ENCODE measurements at places on chromosomes 2 and 18.
A peak's percentile ranks its signal among the peaks of the same experiment; 100 is the strongest.

- DNase-seq: no peak
These were observed 37.0 kb upstream of the CLASP1 start for GRCh38 chr2:121686218-121686617.

GRCh38 chr2:231395188-231396057 is at the start of gene B3GNT7:
TSS of gene B3GNT7 (plus strand) at chr2:231395710. CDS start at chr2:231395804, 94 bp downstream.
- DNase-seq: no peak

DNA sequence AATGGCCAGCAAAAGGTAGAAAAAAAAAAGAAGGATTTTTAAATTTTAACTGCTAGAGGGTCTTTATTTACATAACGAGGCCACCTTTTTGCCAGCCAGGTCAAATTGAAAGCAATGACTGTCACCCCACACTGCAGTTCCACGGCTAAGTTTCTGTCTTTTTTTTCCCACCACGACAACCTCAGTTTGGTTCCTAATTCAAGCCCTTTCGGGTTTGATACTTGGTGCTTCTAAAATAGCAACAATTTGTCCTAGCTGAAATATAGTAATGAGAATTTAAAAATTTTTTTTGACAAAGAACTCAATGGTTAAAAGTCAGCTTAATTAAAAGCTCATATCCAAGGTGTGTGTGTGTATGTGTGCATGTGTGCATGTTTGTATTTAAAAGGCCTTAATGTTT is 16.4 kb upstream of the NMS start:
- no peak for DNase-seq

- no peak for DNase-seq
These were observed 16.4 kb upstream of the KCNG3 start for GRCh38 chr2:42510191-42510590.

GRCh38 chr18:56296381-56296780 is 342.0 kb downstream of the TXNL1 start:
- DNase-seq: no peak

- DNase-seq: no peak
These were observed 160.3 kb downstream of the TMEM18 start for GRCh38 chr2:516944-517343.

- DNase-seq: no peak
These were observed 179.4 kb downstream of the DOK6 start for GRCh38 chr18:69580107-69580506.

- no peak for DNase-seq
These were observed 44.3 kb downstream of the CACNB4 start for GRCh38 chr2:152054593-152054992.

GRCh38 chr2:176872406-176872805 is 340.2 kb upstream of the HNRNPA3 start:
- DNase-seq: no peak

GRCh38 chr18:9365406-9365805 is 30.8 kb downstream of the TWSG1 start:
- no peak for DNase-seq

DNA sequence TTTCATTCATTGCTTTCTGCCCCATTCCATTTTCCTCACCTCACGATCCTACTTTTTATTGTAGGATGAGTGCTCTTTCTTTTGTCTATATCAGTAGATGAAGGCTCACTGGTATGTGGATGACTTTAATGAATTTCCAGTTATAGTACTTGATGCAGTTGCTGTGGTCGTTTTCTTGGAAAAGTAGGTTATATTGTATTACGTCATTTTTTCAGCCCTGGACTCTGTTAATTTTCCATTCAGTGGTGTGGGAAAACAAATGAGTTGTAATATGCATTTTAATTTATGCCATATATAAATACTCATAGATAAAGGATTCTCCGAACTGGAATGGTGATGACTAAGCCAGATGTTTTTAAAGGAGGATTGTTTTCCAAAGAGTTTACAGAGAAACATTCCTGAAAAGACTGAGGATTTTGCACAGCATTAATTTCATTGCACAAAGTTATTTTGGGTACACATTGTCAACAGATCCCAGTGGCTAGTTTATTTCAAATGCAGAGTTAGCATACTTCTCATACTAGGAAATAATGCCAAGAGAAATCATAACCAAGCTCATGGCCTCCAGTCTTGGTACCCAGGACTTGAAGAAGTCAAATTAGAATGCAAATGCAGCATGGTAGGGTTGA is 189.7 kb downstream of the PAX3 start:
- no peak for DNase-seq

DNA sequence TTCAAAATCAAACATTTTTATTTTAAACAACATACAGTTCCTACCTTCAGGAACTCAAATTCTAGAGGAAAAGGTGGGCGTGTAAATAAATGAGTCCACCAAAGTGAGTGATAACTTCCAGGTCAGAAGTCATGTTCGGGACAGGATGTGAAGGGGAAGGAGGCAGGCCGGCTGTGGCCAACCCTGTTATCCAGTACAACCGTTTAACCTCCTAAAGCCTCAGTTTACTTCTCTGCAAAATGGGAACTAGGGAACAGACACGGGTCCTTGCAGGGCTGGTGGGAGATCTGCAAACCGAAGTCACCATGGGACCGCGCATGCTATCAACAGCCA is 373 bp downstream of the EIPR1 start:
- DNase-seq: peak; percentile 42

GRCh38 chr18:56161566-56162260 is 476.7 kb downstream of the TXNL1 start:
- no peak for DNase-seq

GRCh38 chr18:9517869-9518268 is 42.6 kb downstream of the RALBP1 start:
- no peak for DNase-seq
